ENCODE measurements at places on chromosomes 4 and X. TPM values are rescaled to one million over a fixed set of nuclear protein-coding genes. Genes with fewer than 3 reads are reported as not detected.

The FHDC1 gene
- total RNA-seq, result 22.4 TPM

The XAGE2 gene
- total RNA-seq, result 3.1 TPM

The ARMCX1 gene
- 24.7 TPM for total RNA-seq

The STK26 gene
- total RNA-seq, result 18.0 TPM

DNA sequence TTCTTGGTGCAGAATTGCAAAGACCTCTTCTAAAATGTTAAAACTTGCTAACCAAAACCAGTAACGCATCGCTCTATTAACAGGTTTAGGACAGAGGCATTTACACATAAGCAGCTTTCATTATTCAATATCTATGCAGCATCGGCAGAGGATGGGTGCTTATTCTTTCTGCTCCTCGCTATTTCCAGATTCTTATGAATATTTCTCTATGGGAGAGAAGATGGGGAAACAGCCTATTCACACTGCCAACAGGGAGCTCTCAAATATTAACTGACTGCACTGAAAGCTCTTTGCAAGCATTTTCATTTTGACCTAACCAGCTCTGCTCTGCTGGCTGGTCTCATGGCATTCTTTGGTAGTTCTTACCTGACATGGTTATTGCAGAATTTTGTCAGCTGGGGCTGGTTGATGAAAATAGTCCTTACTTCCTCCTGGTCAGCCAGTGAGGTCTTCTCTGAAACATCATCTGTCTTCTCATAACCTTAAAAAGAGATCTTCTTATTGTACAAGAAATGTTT lies 30.2 kb downstream of the ATP8A1 start:
- H3K27ac ChIP-seq, result no peak overlapping the region
- H3K36me3 ChIP-seq, result peaks cover 12% of the 10 kb centered on the region
- no peak for DNase-seq
- no peaks in the 10 kb centered on the region for H3K27me3 ChIP-seq
- peaks cover 22% of the 10 kb centered on the region for H3K4me1 ChIP-seq

DNA sequence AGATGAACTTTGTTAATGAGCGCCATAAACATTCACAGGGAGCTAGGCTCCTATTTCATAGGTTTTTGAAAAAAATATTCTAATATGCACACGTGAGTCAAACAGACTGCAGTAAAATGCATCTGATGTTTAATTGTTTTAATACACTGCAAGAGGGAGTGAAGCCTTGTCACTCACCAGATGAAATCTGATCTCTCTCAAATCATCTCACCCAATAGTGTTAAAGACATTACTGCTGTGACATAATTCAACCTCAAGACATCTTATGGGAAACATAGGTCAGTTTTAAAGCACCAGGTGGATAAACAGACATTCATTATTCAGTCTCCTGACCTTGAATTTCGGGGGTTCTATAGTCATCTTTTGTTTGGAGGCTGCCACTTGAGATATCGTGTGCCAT lies 148.3 kb downstream of the MAML3 start:
- peaks cover 5% of the 10 kb centered on the region for H3K4me1 ChIP-seq
- no peak overlapping the region for H3K27ac ChIP-seq
- no peak for DNase-seq
- H3K4me3 ChIP-seq, result no peak overlapping the region
- no peaks in the 10 kb centered on the region for H3K27me3 ChIP-seq

DNA sequence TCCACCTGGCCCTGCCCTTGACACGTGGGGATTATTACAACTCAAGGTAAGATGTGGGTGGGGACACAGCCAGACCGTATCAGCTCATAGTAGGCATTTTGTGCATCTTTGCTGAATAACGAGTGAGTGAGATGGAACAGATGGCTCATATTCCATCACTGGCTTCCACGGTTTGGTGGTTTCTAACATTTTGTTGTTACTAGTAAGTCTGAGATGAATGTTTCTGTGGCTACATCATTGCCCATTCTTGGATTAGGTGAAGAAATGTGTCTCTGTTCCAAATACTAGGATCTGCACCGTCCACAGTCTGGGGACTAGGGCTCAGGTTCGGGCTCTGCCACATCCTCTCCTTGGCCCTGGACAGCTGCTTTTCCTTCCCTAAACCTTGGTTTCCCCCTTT lies 3.6 kb downstream of the ABLIM2 start:
- H3K36me3 ChIP-seq, result no peaks in the 10 kb centered on the region
- H3K4me3 ChIP-seq, result no peak overlapping the region
- peaks cover 23% of the 10 kb centered on the region for H3K4me1 ChIP-seq
- H3K27me3 ChIP-seq, result peaks cover 37% of the 10 kb centered on the region
- DNase-seq, result no peak

DNA sequence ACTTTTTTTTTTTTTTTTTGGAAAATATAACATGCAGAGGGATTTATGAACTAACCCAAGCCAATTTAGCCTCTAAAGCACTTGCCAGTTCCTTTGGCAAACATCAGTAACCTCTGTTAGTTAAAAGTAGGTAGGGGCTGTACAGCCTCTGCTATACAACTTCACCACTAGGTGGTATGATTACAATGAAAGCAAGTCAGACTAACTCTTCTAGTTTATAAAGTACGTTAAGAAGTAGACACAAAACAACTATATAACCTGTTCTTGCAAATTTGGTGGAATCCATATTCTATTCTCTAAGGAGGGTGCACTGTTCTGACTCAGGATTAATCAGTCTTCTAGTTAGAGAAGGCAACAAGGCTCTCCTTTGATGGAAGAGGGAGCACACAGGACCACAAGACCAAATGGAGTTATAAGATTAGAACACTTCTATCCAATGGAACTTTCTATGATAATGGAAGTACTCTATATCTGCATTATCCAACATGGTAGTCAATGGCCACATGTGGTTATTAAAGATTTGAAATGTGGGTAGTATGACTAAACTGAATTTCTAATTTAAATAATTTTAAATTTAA lies 12.8 kb downstream of the AIMP1 start:
- no peaks in the 10 kb centered on the region for H3K4me1 ChIP-seq
- H3K36me3 ChIP-seq, result no peaks in the 10 kb centered on the region
- H3K27me3 ChIP-seq, result no peaks in the 10 kb centered on the region
- H3K27ac ChIP-seq, result no peak overlapping the region

GRCh38 chr4:147839200-147839599 lies 107.3 kb downstream of the ARHGAP10 start:
- H3K36me3 ChIP-seq, result no peaks in the 10 kb centered on the region
- H3K27me3 ChIP-seq, result no peaks in the 10 kb centered on the region
- H3K4me3 ChIP-seq, result no peak overlapping the region
- no peak for DNase-seq
- H3K4me1 ChIP-seq, result no peaks in the 10 kb centered on the region
- H3K27ac ChIP-seq, result no peak overlapping the region

- H3K4me1 ChIP-seq, result peaks cover 5% of the 10 kb centered on the region
- H3K27ac ChIP-seq, result no peak overlapping the region
- H3K36me3 ChIP-seq, result no peaks in the 10 kb centered on the region
- H3K4me3 ChIP-seq, result no peak overlapping the region
Measured at GRCh38 chr4:169051761-169052593, 41.9 kb upstream of the CBR4 start.

DNA sequence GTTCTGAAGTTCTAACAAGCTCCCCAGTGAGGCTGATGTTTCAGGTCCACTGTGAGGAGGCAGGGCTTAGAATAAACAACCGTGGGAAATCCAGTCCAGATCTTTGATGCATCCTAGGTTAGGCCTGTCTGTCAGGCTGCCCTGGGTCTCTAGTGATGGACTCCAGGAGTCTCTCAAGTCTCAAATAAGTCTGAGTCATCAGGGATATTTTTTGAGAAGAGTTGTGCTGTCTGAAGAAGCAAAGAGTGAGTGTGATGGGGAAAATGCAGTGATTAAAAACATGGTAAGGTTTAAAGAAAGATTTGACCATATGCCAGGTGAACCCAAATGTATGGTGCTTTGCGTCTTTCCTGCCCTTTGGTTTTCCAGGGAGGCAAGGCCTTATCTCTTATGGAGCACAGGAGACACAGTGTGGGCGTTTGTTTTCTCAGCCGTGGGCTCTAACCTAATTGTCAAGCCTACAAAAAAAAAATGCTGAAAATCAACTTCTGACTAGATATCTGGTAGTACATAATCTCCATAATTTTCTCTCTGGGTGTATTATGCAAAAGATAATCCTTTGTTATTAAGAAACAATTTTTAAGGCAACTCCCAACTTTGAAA lies 100.7 kb downstream of the PTTG2 start:
- no peak overlapping the region for H3K27ac ChIP-seq
- no peak overlapping the region for H3K4me3 ChIP-seq
- peaks cover 16% of the 10 kb centered on the region for H3K4me1 ChIP-seq
- H3K27me3 ChIP-seq, result no peaks in the 10 kb centered on the region

- H3K4me3 ChIP-seq, result no peak overlapping the region
- H3K27me3 ChIP-seq, result no peaks in the 10 kb centered on the region
- no peak overlapping the region for H3K27ac ChIP-seq
Measured at GRCh38 chr4:58809366-58809765, 1699.2 kb upstream of the IGFBP7 start.

DNA sequence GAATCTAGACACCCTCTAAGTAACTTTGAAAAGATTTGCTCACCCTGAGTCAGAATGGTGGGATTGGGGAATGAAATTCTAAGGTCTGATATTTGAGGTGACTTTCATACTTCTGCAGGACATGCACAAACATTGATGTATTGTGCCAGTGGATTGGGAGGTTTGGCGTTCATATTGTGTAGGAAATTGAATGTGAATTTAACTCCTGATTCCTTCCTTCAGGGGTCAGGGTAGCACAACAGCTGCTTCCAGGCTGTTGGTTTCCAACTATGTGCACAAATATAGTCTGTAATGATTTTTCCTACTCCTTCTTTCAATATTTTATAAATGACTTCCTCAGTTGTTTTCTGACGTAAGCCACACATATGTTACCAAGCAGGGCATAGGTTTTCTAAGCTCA lies 3.1 kb downstream of the IL1RAPL1 start:
- no peak overlapping the region for H3K4me3 ChIP-seq
- no peaks in the 10 kb centered on the region for H3K36me3 ChIP-seq
- H3K4me1 ChIP-seq, result no peaks in the 10 kb centered on the region
- DNase-seq, result no peak
- H3K27ac ChIP-seq, result no peak overlapping the region

- H3K4me3 ChIP-seq, result peak overlapping the region; percentile 97
- H3K4me1 ChIP-seq, result peaks cover 59% of the 10 kb centered on the region
- peak overlapping the region; percentile 99 for H3K27ac ChIP-seq
- H3K27me3 ChIP-seq, result no peaks in the 10 kb centered on the region
- no peak for DNase-seq
- no peaks in the 10 kb centered on the region for H3K36me3 ChIP-seq
Measured at GRCh38 chr4:10115797-10116568, 616 bp downstream of the WDR1 start.

DNA sequence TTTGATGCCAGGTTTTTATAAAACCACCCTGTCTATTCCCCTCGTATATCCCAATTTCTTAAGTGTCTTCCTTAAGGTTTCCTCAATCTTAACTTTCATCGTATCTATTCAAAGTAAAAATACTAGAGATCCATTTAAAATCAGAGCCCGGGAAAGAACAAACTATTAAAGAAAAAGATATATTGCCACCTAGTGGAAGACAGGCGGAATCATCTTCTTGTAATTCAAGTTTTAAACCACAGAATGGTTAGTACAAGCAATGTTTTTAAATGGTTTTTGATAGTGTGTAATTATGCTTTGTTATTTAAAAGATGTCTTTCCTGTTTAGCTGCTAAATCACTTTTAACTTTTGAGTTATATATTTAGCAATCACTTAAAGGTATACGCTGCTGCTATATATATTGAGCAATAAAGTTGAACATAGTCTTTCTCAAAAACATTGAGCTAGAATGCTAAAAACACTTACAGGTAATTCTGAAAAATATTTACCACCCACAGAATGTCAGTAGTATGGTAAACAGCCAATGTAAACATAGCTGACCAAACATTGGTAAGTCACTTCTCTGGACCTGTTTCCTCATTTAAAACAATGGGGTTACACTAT lies 18.2 kb downstream of the PRDM8 start:
- H3K4me1 ChIP-seq, result no peaks in the 10 kb centered on the region
- H3K27ac ChIP-seq, result no peak overlapping the region
- peaks cover 28% of the 10 kb centered on the region for H3K27me3 ChIP-seq
- H3K36me3 ChIP-seq, result no peaks in the 10 kb centered on the region
- no peak for DNase-seq

DNA sequence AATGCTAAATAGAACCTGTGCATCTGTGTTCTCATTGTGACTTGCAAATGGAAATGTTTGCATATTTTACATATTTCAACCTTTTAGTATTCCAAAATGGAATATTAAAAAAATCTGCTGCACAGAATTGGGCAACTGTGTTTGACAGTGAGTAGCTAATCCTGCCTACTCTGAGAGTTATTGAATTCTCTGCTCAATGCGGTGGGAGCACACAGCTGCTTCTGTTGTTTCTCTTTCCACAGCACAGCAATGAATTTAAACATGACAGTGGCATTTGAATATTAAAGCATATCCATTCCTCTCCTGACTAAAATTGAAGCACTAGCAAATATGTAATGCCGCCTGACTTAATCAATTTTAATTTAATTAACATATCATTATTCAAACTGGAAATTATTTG lies 366.6 kb downstream of the GASK1B start:
- no peaks in the 10 kb centered on the region for H3K27me3 ChIP-seq
- no peaks in the 10 kb centered on the region for H3K36me3 ChIP-seq
- no peak overlapping the region for H3K27ac ChIP-seq
- no peaks in the 10 kb centered on the region for H3K4me1 ChIP-seq
- no peak for DNase-seq

- no peak for DNase-seq
- H3K27ac ChIP-seq, result no peak overlapping the region
- no peaks in the 10 kb centered on the region for H3K4me1 ChIP-seq
- no peak overlapping the region for H3K4me3 ChIP-seq
Measured at GRCh38 chrX:153941336-153942252, 2.8 kb downstream of the RENBP start.

- H3K27ac ChIP-seq, result no peak overlapping the region
- DNase-seq, result no peak
- no peak overlapping the region for H3K4me3 ChIP-seq
- no peaks in the 10 kb centered on the region for H3K36me3 ChIP-seq
Measured at GRCh38 chrX:11481035-11481434, 184.7 kb downstream of the ARHGAP6 start.

DNA sequence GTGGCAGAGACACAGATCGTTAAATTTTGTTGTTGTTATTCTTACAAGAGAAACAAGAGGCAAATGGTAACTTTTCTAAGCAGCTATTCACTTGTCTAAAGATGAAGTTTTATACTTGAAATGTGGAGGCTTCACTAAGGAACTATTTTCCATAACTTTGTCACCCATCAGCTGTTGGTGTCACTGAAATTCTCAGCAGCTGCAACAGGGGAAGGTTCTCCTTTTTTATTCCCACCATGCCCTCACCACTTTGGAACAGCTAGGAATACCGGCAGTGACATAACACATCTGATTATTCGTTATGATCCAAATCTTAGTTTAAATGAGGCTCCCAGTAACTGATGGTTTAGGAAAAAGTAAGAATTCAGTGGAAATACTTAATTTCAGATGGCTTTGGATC lies 147.0 kb upstream of the LEF1 start:
- DNase-seq, result no peak
- H3K27me3 ChIP-seq, result no peaks in the 10 kb centered on the region
- no peak overlapping the region for H3K27ac ChIP-seq
- H3K4me1 ChIP-seq, result no peaks in the 10 kb centered on the region
- no peak overlapping the region for H3K4me3 ChIP-seq

DNA sequence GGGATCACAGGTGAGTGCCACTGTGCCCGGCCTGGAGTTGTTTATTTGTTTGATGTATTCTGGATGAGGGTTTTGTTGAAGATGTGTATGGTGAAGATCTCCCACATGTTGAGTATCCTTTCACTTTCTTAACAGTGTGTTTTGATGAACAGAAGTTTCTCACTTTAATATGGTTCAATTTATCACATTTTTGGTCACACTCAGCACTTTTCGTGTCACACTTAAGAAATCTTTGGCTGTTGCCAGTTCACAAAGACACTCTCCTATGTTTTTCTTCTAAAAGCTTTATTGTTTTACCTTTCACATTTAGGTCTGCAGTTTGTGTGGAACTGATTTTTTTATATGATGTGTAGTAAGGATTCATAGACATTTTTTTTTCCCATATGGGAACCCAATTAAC lies 16.6 kb upstream of the ZNF185 start:
- H3K27ac ChIP-seq, result no peak overlapping the region
- H3K4me1 ChIP-seq, result no peaks in the 10 kb centered on the region
- H3K27me3 ChIP-seq, result no peaks in the 10 kb centered on the region
- no peak overlapping the region for H3K4me3 ChIP-seq
- no peak for DNase-seq

Data from left lung (tissue), 14 donors.